Fibroblast of villous mesenchyme (primary cell): ENCODE measurements at places on chromosomes 11 and 22. TPM values are rescaled to one million over a fixed set of nuclear protein-coding genes. Genes with fewer than 3 reads are reported as not detected.
A peak's percentile ranks its signal among the peaks of the same experiment; 100 is the strongest.

- DNase-seq = no peak
Measured at GRCh38 chr11:128260398-128260797, 327.0 kb downstream of the ETS1 start.

DNA sequence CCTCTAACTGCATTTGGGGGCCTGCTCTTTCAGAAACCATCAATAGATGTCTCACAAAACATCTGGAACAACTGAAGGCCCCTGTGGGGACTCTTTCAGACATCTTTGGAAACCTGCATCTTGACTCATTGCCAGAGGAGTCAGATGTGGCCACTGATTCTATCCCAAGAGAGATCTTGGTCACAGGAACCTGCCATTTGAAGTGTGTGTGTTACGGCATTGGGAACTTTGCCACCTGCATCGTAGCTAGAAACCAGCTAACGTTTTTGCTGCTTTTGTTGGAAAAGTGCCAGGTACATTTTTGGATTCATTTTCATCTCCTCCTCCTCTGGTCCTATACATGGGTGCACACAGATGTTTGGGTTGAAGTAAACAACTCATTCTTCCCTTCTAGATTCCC lies 4.3 kb downstream of the SRRD start:
- no peak for DNase-seq

Gene DTX4
- 2.3 and 4.7 TPM in 2 replicates for total RNA-seq

Gene DEFB131B
- total RNA-seq = not detected in 2 replicates

GRCh38 chr22:41970601-41971000 lies 1.4 kb downstream of the SEPTIN3 start:
- no peak for DNase-seq

- no peak for DNase-seq
Measured at GRCh38 chr11:76732643-76733042, 50.5 kb upstream of the TSKU start.

- DNase-seq = no peak
Measured at GRCh38 chr22:38949889-38950405, 7.5 kb upstream of the APOBEC3A start.

DNA sequence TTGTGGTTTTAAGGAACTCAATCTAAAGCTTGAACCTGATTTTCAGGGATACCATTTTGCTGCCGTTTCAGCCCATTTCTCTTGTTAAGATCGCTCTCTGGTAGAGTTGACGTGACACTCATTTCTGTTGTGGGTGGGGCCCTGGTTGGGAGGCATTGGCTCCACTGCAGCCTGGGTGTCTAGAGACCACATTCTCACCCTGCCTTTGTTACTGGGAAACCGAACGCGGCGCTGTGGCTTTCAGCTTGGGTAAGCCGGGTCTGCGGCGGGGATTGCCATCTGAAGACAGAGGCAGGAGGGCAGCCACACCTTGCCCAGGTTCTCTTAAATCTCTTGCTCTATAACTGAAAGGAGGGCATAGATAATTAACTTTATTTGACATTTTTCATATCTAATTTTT lies 3.2 kb downstream of the EHF start:
- no peak for DNase-seq

DNA sequence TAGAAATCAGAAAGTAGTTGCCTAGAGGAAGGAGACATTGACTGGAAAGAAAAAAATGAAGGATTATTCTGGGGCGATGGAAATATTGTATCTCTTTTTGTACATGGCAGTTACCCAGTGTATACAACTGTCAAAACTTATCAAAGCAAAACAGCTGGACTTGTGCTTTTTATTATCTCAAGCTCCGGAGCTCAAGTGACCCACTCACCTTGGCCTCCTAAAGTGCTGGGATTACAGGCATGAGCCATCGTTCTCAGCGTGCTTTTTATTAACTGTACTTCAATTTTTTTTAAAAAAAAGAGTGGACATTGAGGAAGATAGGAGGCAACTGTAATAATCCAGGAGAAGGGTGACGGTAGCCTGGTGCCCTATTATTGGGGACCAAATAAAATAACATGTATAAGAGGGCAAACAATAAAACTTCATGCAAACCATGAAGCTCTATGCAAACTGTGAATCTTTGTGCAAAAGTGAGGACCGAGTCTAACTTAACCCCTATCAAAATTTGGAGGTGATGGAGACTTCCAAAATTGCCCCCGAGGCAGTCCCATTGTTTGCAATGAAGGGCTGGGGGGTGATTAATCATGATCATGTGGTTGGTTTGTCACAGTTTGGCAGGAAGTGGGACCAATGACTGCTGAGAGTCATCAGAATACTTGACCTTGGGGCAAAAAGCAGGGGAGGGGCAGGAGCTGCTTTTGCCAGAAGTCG lies 23.5 kb downstream of the FZD4 start:
- no peak for DNase-seq

DNA sequence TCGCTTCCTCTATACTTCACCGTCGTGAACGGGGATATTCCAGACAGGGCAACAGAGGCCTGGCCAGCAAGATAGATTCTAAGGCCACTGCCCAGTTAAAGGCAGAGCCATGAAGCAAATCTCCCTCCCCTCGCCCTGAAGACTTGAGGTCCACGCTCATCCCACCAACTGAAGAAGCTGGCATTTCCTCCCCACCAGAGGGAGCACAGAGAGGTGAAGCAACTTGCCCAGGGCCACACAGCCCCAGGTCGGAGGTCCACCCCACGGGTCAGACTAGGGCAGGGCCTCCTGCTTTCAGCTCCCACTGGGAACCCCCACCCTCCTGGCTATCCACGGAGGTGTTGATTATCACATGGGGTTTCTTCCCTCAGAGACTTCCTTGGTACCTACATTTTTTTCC lies 27.4 kb downstream of the MN1 start:
- DNase-seq = no peak

Gene MISFA
- under 0.01 and 0.32 TPM in 2 replicates for total RNA-seq

GRCh38 chr11:112555491-112556364 lies 295.1 kb upstream of the PLET1 start:
- DNase-seq = peak; percentile 48

DNA sequence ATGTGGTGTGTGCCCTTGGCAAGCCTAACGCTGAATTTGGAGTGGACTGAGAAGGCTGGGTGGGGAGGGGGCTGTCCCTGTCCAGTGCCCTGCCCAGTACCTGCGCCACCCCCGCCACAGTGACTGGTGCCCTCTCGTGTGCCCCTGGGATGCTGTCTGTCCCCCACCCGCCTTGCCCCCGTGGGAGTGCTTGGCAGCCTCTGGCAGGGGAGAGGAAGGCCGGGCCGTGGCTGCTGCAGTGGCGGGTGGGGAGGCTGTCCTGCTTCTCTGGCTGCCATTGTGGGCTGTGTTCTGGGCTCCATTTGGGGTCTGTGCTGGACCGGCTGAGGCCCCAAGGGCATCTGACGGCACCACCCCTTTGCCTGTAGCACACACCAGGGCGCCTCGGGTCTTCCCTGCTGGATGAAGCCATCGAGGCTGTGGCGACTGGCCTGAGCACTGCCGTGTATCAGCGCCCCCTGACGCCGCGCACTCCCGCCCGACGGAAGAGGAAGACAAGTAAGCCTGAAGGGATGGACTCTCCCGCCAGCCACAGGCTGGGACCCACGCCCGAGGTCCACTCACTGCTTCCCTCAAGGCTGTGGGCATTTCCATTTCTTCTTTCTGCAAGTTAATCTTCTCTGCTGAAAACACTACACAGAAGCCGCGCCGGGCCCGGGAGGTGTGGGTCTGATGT lies 17.6 kb downstream of the IRF7 start:
- DNase-seq = no peak

- no peak for DNase-seq
Measured at GRCh38 chr11:92857407-92857806, 112.0 kb upstream of the MTNR1B start.

GRCh38 chr11:18802381-18803257 lies 11.0 kb upstream of the PTPN5 start:
- peak; percentile 71 for DNase-seq

Gene EPS8L2
- 42.5 and 55.3 TPM in 2 replicates for total RNA-seq

DNA sequence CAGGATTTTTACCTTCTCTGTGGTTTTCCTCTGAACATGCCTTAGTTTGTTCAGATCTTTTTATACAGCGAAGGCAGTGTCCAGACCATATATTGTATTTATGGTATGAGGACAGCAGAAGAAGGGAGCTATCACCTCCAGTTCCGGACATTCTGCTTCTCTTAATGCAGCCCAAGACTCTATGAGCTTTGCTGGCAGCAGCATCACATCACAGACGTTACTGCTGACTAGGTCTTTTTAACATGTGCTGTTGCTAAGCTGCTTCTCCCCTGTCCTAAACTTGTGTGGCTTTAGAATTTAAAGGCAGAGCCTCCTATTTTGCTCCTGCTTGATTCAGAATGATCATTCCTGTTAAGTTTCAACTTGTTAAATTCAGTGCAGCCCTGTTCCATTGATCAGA lies 13.4 kb downstream of the MICAL2 start:
- DNase-seq = peak; percentile 75

DNA sequence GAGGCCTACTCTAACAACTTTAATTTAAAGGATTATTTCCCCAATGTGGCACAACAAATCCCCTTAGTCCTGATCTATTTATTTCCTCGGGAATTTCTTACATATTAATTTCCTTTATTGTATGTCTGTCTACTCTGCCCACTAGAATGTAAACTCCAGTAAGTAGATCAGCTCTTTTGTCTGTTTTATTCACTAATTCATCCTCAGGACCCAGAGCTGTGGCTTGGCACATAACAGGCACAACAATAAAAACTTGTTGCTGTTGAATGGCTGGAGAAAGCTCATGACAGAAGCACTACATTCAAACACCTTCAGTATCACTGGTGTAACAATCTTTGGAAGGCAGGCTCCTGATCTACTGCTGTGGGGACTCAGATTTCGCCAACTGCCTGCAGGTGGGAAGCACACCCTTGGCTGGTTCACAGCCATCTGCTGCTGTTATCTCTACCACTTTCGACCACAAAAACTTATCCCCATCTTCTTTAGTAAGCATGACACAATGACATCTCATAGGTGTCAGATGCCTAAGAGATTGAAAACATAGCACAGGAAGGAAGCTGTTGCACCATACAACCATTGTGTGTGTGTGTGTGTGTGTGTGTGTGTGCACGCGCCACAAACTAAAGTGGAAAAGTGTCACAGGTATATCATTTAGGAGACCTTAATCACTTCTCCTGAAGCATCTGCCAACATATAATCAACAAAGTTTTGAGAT lies 11.9 kb downstream of the HIRA start:
- DNase-seq = peak; percentile 17

Gene GAB4
- not detected in 2 replicates for total RNA-seq

Gene NLRP14
- under 0.01 and 0.32 TPM in 2 replicates for total RNA-seq

Gene RBM14
- total RNA-seq = 24.8 and 32.8 TPM in 2 replicates
